ENCODE measurements at places on chromosomes 5 and 9.

DNA sequence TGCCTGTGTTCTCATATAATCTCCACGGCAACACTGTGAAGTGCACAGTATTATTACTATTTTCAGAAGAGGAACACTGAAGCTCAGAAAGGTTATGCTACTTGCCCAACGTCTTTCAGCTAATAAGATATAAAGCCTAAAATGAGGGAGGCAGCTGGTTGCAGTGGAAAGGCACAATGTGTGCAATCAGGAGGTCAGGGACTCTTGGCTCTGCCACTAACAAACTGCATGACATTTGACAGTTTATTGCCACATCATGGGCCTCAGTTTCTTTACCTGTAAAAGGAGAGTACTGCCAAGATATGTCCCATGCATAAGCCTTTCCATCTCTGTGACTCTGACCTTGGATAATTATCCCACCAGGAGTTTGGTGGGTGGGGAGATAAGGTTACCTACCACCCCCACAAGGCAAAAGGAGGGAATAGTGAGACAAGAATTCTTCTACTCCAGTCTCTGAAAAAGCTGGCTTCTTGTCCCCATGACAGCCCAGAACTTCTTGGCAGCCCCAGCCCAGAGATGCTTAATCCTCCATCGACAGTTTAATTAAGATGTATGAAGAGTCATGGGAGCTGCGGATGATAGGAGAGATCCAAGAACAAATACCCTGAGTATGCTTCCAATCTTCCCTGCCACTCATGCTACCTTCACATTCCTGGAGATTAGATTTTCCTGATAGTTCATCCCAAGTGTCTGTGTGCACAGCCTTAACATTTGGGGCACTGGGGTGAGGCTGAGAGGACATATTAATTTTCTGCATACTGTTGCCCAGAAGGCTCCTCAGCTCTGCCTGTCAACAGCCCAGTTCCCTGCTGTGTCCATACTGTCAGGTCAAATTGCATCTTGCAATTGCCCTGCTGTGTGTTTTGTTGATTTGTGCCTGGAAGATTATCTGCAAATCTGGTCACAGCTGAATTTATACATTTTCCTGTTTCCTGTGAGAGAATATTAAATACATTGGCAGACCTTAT, 271.2 kb downstream of the FAM114A2 start:
- no peak for DNase-seq

DNA sequence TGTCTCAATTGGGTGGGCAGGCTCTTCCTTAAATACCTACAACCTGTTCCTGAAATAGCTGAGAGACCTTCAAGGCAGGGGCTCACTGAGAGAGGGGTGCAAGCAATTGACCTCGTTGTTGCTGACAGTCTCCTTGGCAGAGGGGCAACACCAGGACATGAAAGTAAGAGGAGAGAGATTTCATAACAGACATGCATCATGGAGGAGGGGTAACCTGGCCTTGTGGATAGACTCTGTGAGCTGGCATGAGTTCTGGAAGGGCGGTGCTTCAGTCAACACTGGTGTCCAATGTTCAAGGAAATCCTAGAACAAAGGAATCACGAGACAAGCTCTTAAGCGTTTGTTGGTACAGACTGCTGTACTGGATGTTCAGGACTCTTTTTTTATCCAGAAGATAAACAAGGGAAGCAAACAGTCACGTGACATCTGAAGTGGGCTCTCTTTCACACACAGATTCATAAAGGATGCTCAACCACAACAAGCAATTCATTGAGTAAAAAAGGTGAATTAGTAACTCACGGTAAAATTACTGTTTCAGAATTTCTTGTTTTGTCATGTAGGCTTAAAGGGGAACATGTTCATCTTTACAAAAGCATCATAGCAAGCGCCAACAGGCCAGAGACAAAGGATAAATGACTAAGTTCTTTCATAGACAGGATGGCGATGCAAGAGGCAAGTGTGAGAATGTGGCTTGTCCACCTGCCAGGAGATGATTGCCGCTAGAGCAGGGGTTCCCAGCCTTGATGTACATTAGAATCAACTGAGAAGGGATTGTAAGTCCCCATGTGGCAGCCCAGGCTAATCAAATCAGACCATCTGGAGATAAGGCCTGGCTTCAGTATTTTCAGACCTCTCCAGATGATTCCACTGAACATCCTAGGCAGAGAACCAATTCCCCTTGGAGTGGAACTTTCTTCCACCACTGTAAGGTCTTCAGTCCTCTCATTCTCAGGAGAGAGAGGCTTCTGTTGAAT, 20.7 kb downstream of the ANKRA2 start:
- DNase-seq = no peak

DNA sequence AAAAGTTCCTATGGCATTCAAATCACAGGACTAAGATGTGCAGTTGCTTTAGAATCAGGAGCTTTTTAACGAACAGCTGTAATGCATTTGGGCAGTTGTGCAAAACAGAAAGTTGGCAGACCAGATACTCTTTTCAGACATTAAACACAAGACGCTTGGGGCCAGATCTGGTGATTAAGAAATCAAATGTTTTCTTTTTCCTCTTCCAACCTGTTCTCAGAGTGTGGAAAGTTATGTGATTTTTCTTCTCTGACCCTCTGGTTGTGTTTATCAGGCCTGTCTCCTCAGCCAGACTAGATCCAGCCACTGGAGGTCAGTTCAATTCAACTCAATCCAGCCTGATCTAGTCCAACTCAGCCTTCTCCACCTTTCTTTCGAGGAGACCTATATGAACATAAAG, 298.5 kb upstream of the PCSK5 start:
- no peak for DNase-seq

- no peak for DNase-seq
Observed at GRCh38 chr5:85049020-85049419, 664.3 kb upstream of the EDIL3 start.

DNA sequence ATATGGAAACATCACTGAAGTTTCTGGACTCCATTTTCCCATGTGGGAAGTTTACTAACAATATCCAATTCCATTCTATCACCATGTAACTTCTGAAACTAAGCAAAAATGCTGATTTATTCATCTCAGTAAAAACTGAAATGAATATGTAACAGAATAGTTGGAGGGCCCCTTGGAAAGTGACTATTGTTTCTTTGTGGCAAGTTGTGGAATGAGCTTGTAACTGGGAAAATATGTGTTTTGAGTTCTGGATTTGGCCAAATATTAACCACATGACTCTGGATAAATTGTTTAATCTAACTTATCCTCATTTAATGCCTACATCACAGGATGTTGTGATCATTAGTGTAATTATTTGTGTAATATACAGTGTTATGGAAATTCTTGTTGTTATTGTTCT, 619.3 kb downstream of the TLE4 start:
- no peak for DNase-seq

DNA sequence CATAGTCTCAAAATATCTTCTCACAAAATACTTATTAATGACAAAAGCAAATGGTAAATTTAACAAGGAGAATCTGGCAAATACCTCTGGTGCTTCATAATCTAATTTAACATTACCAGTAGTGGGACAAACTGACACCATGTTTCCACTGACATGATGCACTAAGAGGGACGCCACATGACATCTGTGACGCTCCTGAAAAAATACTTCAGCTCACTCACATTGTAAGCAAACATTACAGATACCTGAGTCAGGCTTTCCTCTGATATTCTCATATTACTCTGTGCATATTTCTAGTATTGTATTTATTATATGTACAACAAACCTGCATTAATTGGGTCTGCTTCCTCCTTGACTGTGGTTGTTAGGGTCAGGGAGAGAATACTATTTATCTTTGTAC, 56.7 kb upstream of the OSMR start:
- no peak for DNase-seq

GRCh38 chr5:93519740-93520139, 61.3 kb downstream of the NR2F1-AS1 start:
- no peak for DNase-seq

DNA sequence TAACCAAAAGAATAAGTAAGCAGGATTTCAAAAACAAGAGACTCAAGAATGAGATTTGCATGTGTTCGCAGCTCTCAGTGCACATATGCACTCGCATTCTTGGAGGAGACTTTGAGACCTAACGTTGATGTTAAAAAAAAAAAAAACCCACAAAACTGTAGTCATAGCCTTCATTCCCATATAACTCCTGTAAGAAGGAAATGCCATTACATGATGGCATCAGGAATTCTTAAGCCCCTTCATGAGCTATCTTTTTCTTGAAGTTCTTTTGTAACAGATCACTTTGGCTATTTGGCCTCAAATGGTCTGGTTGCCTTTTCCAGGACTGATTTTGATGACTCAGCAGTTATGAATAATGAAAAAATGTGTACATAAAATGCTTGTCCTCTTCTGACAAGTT, 113.8 kb downstream of the ALDH1A1 start:
- DNase-seq = no peak

- DNase-seq = no peak
Observed at GRCh38 chr5:77356740-77357139, 135.4 kb downstream of the WDR41 start.

GRCh38 chr9:97388721-97389238, 23.1 kb upstream of the TDRD7 start:
- no peak for DNase-seq

GRCh38 chr5:65611524-65611923, 12.6 kb downstream of the TRIM23 start:
- DNase-seq = no peak

DNA sequence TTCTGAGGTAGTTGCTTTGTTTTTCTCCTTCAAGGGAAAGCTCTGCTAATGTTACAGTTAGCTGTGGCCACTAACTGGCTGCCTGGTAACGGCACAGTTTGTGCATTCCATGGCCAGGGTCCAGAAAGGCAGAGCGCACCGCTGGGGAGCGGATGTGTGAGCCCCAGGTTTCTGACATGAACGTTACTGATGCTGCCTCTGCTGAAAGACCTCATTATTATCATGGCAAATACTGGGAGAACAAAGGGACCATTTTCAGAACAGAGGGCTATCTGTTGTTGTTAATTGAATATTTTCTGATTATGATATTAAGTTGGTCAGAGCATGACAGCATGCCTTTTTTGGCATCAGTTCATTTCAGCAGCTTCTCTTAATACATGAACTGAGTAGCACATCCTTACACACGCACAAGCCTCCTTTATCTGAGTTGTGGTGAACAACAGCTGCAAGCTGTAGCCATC, 134.1 kb downstream of the NUDT12 start:
- DNase-seq = no peak

GRCh38 chr5:107876906-107877305, 206.2 kb upstream of the EFNA5 start:
- no peak for DNase-seq
